ENCODE measurements at places on chromosomes 7 and 10.
A peak's percentile ranks its signal among the peaks of the same experiment; 100 is the strongest.

GRCh38 chr7:153930696-153931095 is 121.5 kb upstream of the DPP6 start:
- no peak for DNase-seq

- no peak for DNase-seq
These were observed 30.4 kb downstream of the ELAPOR2 start for GRCh38 chr7:87029078-87029477.

- DNase-seq = no peak
These were observed 142.1 kb upstream of the LANCL2 start for GRCh38 chr7:55223023-55223422.

DNA sequence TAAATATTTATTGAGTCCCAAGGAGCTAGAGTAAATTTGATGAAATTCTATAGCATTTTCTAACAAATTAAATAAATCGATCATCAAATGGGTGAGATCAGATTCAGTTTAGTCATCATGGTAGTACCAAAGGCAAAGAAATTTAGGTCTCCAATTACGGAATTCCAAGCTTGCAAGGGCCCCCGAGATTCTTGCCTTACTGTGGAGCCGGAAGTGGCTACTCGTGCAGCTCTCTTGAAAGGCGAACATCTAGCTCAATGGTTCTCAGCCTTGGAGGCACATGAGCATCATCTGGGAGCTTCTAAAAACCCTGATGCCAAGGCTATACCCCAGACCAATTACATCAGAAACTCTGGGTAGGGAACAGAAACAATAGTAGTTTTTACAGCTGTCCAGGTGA is 117.9 kb upstream of the PRR15 start:
- DNase-seq = no peak

DNA sequence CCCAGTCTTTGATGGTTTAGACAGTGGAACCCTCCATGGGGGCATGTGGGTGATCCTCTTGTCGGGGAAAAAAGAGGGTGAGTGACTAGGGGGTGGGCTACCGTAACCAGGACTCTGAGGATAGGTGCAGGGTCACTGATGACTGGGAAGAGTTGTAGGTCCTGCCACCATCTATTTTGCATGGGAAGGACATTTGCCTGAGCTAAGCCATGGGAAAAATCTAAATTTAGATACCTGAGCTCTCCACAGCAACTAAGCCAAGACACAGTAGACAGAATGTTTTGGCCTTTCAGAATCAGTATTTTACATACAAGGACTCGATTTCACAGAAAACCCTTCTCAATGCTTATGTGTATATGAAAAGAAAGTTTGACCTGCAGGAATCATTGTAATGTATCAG is 52.7 kb downstream of the KIAA1217 start:
- DNase-seq = no peak

- DNase-seq = no peak
These were observed 75.6 kb downstream of the MYOF start for GRCh38 chr10:93406364-93407145.

- DNase-seq = no peak
These were observed 113.1 kb upstream of the IGFBP3 start for GRCh38 chr7:46034056-46034768.

- DNase-seq = no peak
These were observed 157.4 kb upstream of the TCF7L2 start for GRCh38 chr10:112792487-112793201.

- no peak for DNase-seq
These were observed 114.8 kb upstream of the LANCL2 start for GRCh38 chr7:55250313-55250712.

- DNase-seq = no peak
These were observed 39.3 kb downstream of the PRF1 start for GRCh38 chr10:70563230-70563629.

- DNase-seq = no peak
These were observed 630 bp upstream of the LIPA start for GRCh38 chr10:89252225-89252585.

DNA sequence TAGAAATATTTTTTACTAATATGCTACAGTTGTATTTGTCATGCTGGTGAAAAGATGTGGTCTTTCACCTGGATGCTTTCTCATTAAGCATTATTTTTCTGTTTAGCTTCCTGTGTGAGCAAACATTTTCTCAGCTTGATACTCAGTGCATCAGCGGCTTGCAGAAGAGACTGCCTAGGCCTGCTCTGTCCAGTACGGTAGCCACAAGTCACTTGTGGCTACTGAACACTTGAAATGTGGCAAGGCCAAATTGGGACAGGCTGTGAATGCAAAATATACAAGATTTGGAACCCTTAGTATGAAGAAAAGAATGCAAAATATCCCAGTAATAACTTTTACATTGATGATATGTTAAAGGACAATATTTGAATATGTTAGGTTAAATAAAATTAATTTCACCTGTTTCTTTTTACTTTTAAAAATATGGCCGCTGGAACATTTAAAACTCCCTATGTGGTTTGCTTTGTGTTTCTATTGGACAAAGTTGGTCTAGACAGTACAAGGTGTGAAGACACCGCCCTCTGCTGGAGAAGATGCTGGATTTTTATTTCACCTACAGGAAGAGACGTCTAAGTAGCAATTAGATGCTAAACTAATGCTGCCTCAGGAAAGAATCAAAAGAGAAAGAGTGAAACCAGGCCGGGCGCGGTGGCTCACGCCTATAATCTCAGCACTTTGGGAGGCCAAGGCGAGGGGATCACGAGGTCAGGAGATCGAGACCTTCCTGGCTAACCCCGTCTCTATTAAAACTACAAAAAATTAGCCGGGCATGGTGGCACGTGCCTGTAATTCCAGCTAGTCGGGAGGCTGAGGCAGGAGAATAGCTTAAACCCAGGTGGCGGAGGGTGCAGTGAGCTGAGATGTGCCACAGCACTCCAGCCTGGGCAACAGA is 5.3 kb downstream of the SRGN start:
- DNase-seq = peak; percentile 69

GRCh38 chr10:69213591-69214311 is 6.4 kb upstream of the HKDC1 start:
- DNase-seq = no peak

GRCh38 chr7:52260046-52260665 is 775.3 kb upstream of the POM121L12 start:
- DNase-seq = no peak

DNA sequence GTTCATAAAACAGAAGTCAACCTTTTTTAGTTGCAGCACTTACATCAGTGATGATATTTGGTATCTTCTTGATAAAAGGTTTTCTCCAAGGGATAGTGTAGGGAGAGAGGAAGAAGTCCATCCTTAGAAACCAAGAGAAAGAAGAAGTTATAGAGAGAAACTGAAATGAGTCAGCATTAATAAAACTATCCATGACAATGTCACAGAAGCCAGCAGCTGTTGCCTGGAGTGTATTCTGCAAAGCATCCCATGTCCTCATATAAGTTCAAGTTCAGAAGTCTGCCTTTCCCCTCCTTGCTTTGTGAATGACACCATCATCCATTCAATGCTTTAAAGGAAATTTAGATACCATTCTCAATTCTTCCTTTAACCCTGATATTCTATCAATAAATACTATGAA is 14.4 kb upstream of the COL1A2 start:
- DNase-seq = no peak

DNA sequence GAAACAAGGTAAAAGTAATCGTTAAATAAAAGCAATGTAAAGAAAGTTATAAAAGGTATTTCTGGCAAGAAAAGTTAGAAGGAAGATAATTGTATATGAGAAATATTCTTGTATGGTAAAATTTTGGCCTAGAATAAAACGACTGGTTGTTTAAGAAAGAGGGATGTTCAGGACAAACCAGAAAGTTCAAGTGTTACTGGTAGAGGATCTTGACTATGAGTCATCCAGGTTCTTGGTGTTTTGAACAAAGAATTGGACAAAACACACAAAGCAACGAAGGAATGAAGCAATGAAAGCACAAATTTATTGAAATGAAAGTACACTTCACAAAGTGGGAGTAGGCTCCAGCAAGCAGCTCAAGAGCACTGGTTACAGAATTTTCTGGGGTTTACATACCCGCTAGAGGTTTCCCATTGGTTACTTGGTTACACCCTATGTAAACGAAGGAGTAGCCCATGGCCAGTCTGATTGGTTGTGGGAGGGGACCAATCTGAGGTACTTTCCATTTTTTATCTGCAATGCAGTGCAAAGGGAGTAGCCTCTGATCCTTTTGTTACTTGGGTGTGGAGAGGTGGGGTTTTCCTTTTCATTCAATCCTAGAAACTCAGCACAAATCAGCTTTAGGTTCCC is 22.4 kb upstream of the GARS1 start:
- no peak for DNase-seq

DNA sequence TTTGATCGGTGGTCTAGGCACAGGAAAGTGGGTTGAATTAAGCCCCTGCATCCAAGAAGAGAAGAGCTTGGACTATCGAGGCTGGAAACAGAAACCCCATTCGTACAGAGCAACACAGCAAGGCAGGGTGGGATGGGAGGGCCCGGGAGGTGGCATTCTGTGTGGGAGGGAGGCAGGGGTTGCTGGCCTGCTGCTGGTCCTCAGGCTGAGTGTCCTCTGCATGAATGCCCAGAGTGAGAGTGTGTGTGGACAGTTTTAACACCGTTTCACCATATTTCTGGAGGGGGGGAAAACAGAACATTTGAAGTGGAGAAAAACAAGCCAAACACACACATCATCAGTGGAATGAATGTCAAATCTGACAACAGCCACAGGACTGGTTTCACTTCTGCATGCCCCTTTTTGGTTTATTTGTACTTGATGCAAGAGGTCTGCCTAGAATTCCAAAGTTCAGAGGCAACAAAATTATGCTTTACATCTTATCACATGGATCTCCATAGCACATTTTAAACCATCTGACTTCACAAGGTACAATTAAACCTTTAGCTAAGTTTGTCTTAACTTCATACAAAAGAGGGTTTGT is 11.1 kb upstream of the ENO4 start:
- no peak for DNase-seq

DNA sequence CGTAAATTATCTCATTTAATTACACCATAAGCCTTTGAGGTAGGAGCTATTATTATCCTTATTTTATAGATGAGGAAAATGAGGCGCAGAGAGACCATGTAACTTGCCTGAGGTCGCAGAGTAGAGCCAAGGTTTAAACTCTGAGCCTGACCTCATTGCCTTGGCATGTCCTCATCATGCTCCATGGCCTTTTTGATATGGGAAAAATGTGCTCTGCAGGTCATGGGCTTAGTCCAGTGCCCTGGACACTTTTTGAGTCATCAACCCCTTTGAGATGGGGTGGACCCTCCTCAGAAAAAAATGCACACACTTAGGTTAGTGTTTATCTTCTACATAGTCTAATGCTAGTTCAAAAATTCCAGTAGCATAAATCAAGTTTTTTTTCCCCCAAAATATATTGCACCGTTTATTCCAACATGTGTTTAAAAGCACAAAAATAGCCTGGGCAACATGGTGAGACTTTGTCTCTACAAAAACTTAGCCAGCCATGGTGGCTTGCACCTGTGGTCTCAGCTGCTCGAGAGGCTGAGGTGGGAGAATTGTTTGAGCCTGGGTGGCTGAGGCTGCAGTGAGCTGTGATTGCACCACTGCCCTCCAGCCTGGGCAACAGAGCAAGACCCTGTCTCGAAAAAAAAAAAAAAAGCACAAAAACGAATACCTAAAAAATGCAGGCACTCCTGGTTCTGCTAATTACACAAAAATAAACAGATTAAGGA is 28.6 kb upstream of the TMEM178B start:
- no peak for DNase-seq

- DNase-seq = no peak
These were observed 8.2 kb upstream of the SGPL1 start for GRCh38 chr10:70807556-70807955.

- no peak for DNase-seq
These were observed 78.4 kb upstream of the CAMK2B start for GRCh38 chr7:44403775-44404174.

DNA sequence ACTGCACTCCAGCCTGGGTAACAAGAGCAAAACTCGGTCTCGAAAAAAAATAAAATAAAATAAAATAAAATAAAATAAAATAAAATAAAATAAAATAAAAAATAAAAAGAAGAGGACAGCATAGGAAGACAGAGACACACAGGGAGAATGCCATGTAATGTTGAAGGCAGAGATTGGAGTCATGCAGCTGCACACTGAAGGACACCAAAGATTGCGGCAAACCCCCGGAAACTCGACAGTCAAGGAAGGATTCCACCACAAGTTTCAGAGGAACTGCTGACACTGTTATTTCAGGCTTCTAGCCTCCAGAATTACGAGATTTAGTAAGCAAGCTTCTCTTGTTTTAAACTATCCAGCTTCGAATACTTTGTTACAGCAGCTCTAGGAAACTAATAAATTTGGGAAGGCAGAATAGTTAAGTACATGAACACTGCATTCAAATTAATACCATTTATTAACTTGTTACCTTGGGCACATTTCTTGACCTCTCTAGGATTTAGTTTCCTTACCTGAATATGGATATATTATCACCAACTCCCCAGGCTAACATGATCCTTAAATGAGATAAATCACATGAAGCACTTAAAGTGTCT is 9.5 kb downstream of the CPED1 start:
- no peak for DNase-seq

- DNase-seq = no peak
These were observed 29.5 kb downstream of the BMPR1A start for GRCh38 chr10:86785968-86786367.

DNA sequence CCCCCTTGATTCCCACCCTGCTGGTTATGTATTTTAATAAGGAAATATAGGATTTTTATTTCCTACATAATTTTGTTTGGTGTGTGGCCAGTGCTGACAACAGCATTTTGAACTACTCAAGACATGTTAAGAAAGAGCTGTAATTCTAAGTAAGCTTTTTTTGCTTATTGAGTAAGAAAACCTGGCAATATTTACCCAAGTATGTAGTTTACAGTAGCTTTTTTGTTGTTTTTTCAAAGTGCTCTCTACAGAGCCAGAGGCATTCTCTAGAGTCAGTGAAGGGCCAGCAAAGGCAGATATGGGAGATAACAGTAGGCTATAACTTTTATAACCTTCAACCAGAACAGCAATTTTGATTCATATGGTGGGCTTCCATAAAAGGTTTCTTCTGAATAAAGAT is 63.2 kb upstream of the TMEM168 start:
- DNase-seq = no peak

GRCh38 chr10:88826388-88826787 is 23.9 kb downstream of the LIPM start:
- no peak for DNase-seq
